Keratinocyte (primary cell): ENCODE measurements at places on chromosomes 3 and 15. TPM values are rescaled to one million over a fixed set of nuclear protein-coding genes. Genes with fewer than 3 reads are reported as not detected.

DNA sequence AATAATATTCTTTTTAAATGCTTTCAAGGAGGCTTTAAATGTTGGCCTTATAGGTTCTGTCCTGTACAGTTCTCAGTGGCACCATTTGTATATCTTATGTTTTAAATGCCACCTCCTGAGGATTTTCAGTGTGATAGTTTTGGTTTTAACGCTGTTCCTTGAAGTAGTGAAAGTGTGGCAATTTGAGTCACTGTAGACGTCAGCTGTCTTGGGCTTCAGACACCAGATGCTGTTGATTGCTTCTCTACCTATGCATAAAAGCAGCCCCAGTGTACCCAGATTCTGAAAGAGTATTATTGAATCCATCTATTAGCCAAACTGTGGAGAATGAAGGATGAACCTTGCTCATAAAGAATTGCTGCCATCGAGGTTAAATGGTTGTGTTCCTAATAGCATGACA, 316.8 kb upstream of the GBE1 start:
- DNase-seq: no peak

GOLGA6A gene
- not detected in 3 replicates for polyA plus RNA-seq

PARP16 gene
- polyA plus RNA-seq: 1.2 to 3.5 TPM (median 2.1 TPM) in 3 replicates

GRCh38 chr3:161070980-161071663, 34.0 kb downstream of the B3GALNT1 start:
- no peak for DNase-seq

DNA sequence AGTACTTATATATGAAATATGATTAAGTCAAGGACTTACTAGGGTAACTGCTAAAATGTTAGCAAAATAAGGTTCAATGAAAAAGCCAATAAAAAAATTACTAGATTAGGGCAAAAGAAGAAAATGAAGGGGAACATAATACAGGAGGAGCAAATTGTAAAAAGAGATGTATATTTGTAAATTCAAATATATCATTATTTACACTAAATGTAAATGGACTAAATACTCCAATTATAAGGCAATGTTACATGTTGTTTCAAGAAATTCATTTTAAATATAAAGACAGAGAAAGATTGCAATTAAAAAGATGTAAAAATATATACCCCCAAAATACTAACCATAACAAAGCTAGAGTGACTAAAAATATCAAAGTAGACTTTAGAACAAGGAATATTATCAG, 134.1 kb downstream of the EFHB start:
- no peak for DNase-seq

DNA sequence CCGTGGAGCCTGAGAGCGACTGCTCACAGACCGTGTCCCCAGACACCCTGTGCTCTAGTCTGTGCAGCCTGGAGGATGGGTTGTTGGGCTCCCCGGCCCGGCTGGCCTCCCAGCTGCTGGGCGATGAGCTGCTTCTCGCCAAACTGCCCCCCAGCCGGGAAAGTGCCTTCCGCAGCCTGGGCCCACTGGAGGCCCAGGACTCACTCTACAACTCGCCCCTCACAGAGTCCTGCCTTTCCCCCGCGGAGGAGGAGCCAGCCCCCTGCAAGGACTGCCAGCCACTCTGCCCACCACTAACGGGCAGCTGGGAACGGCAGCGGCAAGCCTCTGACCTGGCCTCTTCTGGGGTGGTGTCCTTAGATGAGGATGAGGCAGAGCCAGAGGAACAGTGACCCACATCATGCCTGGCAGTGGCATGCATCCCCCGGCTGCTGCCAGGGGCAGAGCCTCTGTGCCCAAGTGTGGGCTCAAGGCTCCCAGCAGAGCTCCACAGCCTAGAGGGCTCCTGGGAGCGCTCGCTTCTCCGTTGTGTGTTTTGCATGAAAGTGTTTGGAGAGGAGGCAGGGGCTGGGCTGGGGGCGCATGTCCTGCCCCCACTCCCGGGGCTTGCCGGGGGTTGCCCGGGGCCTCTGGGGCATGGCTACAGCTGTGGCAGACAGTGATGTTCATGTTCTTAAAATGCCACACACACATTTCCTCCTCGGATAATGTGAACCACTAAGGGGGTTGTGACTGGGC, 7.3 kb downstream of the FAM131A start:
- DNase-seq: no peak

DNA sequence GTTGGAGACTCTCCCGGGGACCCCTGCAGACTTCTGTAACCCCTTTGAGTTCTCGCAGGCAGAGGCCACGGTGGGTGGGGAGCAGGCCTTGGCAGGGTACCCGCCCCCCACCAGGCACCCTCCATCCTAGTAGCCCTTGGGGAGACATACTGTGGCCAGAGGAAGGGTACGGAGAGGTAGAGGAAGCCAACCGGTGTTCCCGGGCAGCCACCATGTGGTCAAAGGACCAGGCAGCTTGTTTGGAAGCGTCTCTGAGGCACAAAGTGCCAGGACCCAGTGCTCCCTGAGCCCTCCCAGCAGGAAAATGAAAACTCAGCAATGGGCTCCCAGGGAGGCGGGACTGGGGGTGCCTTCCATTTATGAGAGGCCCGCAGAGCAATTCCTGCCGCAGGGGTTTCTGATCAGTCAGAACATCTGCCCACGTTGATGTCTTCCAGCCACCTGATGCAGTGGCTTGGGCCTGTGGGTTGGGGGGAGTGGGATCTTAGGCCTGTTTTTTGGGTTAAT, 53.0 kb upstream of the CGNL1 start:
- no peak for DNase-seq

CASR gene
- 0.01 TPM in 1 of 3 replicates, not detected in the others for polyA plus RNA-seq

DNA sequence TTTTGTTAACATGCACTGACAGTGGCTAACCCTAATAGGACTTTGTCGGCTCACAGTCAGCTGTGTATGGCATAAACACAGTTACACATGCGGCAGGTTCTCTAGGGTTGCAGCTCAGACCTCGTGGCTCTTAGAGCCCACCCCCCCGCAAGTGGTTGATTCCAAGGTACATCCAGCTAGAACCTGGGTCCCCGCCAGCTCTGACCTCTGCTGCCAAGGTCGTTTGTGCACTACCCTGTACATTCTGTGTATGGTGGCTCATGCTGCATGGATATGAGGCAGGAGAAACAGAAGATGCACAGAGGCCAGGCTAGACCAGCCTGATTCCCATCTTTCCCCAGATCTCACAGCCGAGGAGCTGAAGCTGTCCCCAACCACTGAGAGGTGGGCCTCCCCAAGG, 25.9 kb downstream of the PRR20G start:
- no peak for DNase-seq

DNA sequence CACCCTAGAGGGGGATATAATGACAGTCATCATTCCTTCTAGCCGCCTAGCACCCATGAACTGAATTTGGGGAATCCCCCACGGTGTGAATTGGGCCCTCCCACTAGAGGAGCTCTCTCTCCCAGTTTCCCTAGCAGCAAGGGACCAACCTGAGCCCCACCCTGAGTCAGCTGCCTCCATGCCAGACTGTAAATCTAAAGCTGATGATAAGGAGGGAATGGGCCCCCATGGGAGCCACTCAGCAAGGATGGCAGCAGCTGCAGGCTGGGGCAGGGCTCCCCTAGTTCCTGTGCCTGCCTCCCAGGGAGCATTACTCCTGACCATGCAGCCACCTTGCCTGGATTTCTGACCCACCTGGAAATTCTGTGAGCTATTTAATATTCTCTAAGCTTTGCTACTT, 57.0 kb upstream of the PXYLP1 start:
- no peak for DNase-seq

DNA sequence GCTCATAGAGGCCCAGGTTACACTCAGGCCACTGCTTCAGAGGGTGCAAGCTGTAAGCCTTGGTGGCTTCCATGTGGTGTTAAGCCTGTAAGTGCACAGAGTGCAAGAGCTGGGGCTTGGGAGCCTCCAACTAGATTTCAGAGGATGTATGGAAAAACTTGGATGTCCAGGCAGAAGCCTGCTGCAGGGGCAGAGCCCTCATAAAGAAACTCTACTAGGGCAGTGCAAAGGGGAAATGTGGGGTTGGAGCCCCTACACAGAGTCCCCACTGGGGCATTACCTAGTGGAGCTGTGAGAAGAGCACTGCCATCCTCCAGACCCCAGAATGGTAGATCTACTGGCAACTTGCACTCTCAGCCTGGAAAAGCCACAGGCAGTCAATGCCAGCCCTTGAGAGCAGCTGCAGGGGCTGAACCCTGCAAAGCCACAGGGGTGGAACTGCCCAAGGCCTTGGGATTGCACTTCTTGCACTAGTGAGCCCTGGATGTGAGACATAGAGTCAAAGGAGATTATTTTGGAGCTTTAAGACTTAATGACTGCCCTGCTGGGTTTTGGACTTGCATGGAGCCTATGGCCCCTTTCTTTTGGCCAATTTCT, 14.0 kb downstream of the MITF start:
- no peak for DNase-seq

- DNase-seq: no peak
Observed at GRCh38 chr15:77497110-77497737, 76.5 kb downstream of the HMG20A start.

PLSCR2 gene
- polyA plus RNA-seq: not detected in 3 replicates

MYRIP gene
- polyA plus RNA-seq: 0.01 TPM in 2 of 3 replicates, not detected in the other

GRCh38 chr15:58355973-58356372, 75.8 kb upstream of the LIPC start:
- DNase-seq: no peak

HCN4 gene
- polyA plus RNA-seq: 0.01 TPM in 1 of 3 replicates, not detected in the others

- DNase-seq: no peak
Observed at GRCh38 chr3:113063126-113063894, 72.5 kb downstream of the GTPBP8 start.

TM4SF4 gene
- not detected in 3 replicates for polyA plus RNA-seq

TNNC1 gene
- 0.22 to 0.35 TPM (median 0.33 TPM) in 3 replicates for polyA plus RNA-seq

DNA sequence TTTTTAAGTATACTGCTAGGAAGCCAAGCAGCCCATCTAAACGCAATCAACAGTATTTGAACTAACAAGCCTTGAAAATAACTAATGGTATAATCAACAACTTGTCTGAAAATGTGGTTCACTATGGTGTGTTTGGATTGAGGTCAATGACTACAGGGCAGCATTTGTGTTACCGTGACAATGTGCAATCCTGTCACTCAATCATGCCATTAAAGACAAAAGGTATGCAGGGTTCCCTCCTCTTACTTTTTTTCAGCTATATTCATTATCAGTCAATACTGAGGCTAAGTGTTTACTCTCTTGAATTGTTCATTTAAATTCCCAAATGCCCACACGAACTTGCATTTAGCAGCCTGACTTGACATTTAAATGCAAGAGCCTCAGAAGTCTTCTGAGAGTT, 1099.3 kb upstream of the EPHA6 start:
- no peak for DNase-seq

P2RY14 gene
- not detected in 3 replicates for polyA plus RNA-seq

- DNase-seq: no peak
Observed at GRCh38 chr15:74220475-74221248, 15.5 kb upstream of the CCDC33 start.

- no peak for DNase-seq
Observed at GRCh38 chr3:129936757-129937156, 37.8 kb upstream of the TRH start.

FAM81A gene
- 0.50 to 0.84 TPM (median 0.58 TPM) in 3 replicates for polyA plus RNA-seq

C3orf49 gene
- not detected in 3 replicates for polyA plus RNA-seq

GRCh38 chr3:160904691-160905090, 148.7 kb downstream of the PPM1L start:
- DNase-seq: no peak

TIGIT gene
- not detected in 3 replicates for polyA plus RNA-seq

FBN1 gene
- 3.1 to 4.8 TPM (median 3.5 TPM) in 3 replicates for polyA plus RNA-seq

DNA sequence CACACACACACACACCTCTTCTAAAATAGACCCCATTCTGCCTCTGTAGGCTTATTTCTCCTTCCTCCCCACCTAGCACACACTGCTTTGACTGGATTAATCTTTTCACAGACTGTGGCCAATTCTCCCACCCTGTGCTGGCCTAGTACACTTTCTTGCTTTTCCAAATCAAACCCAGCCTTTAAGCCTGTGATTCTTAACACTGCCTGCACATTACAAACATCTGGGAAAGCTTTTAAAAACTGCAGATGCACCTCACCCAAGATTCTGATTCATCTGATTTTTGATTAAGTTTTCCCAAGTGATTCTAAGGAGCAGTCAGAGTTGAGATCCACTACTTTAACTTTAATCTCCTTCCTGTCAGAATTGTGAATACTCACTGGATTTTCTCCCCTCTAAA, 12.8 kb downstream of the CSNK1G1 start:
- no peak for DNase-seq

P2RY12 gene
- not detected in 3 replicates for polyA plus RNA-seq

DNA sequence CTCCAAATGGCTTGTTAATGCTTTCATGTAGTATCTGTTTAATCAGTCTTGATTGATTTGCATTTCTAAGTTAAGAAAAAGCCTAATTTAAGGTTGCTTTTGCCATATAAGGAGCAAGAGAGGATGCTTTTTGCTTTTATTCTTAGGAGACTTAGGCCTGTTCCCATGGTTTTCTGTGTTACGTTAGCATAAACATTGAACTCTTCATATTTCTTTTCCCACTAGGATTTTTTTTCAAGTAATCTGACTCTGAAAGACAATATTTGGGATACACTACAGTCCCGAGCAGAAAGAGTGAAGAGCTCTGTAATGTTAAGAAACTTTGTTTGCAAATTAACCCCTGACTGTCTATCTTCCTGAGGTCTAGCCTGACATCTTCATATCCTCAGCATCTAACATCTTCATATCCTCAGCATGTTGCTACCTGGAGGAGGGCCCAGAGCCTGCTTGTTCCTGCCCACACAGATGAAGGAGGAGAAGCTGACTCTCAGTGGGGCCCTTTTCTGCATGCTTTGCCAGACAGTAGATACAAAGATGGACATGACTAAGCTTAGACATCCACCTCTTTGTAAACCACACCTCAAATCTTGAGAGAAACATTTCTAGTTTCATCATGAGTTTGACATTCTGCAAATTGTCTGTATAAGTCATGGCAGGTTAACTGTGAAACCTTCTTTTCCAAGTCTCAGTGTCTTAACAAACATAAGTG, 86.2 kb upstream of the COL6A5 start:
- no peak for DNase-seq

CDHR4 gene
- polyA plus RNA-seq: 0.19 TPM in 1 of 3 replicates, not detected in the others

DNA sequence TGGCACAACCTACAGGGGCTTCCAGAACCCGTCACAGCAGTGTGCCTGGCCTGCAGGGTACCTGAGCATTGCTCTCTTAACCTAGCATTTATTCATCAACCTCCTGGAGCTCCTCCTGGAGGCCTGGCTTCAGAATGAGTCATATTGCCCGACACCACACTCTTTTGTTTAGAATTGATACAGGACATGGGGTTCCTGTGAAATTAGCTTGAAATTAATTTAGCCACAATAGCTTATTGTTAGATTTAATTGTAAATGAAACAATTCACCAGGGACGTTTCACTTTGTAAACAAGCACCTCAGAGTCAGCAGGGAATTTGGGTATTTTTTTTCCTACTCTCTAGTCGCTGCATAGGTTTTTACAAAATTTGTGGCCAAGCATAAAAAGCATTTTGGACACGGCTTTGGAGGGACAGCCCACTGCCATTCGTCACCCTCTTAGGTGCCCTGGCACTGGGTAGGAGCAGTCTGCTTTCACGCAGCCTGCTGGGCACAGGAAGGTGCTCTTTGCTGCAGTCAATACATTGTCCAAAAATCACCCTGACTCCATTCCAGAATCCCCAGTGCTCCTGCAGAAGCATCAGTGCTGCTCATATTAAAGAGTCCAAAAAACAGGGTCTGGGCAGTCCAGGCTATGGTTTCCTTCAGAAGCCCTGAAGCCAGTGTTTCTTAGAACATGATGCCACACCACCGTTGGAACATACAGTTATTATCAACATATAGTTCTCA, 60.8 kb upstream of the MEF2A start:
- no peak for DNase-seq

- DNase-seq: no peak
Observed at GRCh38 chr3:111548756-111549155, 6.8 kb downstream of the CD96 start.
